ENCODE measurements at places on chromosomes 6 and 20.

DNA sequence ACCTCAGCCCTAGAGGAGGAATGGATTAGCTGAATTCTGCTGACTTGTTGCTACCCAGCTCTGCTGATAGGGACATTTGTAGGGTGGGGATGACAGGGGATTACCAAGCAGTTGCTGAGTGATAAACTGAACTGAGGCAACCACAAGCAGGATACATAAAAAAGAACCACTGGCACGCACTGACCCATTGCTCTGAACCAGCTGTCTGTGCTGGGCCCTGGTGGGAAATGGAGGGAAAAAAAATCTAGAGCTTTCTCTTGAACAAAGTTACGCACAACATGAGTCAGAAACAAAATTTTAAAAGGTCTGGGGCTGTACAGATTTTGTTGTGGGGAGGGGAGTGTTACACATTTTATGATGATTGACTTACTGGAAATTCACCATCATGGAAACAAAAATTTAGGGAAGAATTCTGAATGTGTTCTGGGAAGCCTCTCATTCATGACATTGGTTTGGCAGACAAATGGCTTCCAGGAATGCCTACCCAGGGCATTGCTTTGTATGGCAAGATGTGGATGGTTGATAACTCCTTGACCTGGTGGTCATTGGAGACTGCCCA, 37.7 kb downstream of the FOXO3 start:
- peak; percentile 30 for DNase-seq

DNA sequence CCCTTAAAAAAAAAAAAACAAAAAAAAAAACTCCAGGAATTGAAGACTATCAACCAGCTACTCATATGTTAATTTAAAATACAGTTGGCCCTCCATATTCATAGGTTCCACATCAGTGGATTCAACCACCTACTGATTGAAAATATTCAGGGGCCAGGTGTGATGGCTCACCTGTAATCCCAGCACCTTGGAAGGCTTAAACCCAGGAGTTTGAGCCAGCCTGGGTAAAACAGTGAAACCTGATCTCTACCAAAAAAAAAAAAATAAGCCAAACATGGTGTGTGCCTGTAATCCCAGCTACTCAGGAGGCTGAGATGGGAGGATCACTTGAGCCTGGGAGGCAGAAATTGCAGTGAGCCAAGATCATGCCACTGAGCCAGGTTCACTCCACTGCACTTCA, 72.4 kb upstream of the SMIM8 start:
- DNase-seq: no peak

- DNase-seq: peak; percentile 37
Observed at GRCh38 chr20:52783769-52784168, 188.4 kb upstream of the TSHZ2 start.

- no peak for DNase-seq
Observed at GRCh38 chr20:46553926-46554325, 3.5 kb upstream of the OCSTAMP start.

GRCh38 chr6:29653452-29654038, 3.3 kb upstream of the MOG start:
- no peak for DNase-seq

DNA sequence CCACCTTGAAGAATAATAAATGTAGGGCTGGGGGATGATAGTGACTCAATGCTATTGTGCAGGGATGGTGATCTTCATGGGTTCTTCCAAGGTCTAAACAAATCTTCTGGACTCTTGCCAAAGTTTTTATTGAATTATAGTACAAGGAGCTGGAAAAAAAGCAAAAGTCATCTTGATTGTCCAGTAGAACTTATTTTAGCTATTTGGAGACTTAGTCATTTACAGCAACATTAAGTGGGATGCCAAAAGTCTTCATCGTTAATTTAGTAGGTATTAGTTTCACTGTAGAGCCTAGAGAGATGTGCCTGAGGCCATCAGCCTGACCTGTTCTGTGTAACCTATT, 212.9 kb upstream of the TBX18 start:
- no peak for DNase-seq

GRCh38 chr20:49784291-49784690, 28.3 kb upstream of the SLC9A8 start:
- DNase-seq: no peak
